ENCODE measurements at places on chromosomes 3 and 15.

DNA sequence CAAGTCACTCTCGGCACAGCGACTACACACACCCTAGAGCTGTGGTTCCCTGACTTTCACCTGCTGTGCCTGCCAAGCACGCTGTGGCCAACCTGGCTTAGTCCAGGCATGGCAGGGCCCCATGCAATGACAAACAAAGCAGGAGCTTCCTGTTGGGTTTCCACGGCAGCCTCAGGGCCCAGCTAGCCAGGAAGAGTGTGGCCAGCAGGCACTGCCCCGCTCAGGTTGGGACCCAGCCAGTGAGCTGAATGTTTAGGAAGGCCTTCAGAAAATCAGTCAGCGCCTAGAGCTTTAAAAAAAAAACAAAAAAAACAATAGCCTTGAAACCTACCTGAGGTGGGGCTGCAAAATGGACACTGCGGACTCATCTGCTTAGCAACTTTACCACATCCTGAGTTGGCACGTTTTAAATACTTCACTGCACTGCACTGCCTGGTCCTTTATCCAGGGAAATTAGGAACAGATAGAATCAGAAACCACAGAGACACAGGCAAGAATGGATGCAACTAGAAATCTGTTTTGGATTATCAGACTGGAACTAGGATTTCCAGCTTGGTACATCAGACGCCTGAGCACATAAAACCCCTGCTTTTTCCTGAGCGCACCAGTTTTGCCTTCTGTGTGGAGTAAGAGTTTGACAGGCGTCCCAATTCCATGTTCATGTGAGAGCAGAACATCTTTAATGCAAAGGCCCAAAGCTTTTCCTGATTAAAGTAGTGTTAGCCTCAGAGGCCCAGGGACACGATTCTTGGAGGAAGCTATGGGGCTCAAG lies 36.2 kb upstream of the LDHAL6B start:
- peak; percentile 69 for DNase-seq

DNA sequence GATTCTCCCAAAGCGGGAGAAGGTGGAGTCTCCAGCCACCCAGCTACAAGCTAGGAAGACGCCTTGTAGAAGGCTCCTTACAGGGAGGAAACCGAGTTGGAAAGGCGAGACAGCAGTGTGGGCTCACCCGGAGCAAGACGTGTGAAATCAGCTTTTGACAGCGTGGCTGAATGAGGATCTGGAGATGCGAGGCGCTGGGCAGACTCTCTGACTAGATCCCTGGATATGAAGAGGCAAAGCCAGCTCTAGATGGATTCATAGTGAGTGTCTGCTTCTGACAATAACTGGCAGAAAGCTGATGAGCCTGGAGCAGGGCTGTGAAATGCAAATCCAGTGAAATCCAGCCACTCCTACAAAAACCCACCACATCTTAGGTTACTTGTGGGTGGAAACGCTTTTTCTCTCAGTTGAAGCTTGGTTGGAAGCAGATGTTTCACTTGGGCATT lies 41.0 kb downstream of the GOLGA6A start:
- no peak for DNase-seq

GRCh38 chr3:19220311-19220710 lies 72.0 kb downstream of the KCNH8 start:
- DNase-seq, result no peak

DNA sequence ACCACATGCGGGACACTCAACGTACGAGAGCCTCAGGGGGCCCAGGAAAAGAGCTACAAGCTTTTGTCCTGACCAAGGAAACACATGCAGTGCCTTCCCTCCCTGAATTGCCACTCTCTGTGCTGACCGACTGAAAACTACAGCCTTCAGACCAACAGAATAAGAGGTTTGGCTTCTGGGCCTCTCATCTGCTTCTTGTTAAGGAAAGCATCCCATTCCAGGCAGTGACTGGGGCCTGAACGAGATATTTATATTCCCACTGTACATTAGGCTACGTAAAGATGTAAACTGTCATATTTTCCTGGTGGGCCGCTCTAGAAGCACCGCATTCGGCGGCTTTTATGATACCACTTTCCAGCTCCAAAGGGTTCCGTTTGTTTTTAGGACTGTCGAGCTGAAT lies 208.9 kb upstream of the TPM1 start:
- DNase-seq, result no peak

- no peak for DNase-seq
Measured at GRCh38 chr3:112489674-112490479, 9.4 kb downstream of the BTLA start.

Measured in Ammon's horn (tissue), 1 donor.